ENCODE measurements at places on chromosomes 6 and 20.

- DNase-seq, result no peak
These were observed 40.1 kb upstream of the AKIRIN2 start for GRCh38 chr6:87742106-87742505.

GRCh38 chr20:41533537-41534136, 84.5 kb downstream of the CHD6 start:
- DNase-seq, result no peak

DNA sequence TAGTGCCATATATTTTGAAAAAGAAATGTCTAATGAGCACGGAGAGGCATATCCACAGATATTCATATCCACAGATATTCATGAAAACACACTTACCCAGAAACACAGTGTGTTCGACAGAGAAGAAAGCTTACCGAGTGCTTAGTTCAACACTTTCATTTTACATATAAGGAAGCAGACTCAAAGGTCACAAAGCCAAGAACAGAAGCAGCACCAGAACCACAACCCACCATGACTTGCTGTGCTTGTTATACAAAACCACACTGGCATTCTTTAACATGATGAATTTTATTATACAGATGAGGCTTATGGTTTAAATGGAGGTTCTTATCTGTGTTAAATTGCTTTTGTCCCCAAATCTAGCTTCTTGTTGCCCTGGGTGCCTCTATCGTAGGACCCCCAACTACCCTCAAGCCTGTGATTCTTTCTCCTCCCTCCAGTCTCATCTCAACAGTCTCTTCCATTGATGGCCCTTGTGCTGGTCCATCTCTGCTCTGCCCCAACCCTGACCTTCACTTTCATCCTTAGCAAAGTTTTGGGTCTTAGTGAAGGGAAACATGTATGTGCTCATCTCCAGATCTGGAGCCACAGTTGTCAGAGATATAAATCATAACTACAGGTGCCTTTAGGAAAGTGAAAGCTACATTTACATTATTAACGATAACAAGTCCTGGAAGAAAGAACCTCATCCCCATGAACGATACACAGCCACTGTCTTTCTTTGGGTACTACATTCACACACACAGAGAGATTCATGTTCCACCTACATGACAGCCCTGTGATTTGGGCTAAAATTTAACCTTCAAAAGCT, 40.0 kb downstream of the SF3B5 start:
- DNase-seq, result no peak

DNA sequence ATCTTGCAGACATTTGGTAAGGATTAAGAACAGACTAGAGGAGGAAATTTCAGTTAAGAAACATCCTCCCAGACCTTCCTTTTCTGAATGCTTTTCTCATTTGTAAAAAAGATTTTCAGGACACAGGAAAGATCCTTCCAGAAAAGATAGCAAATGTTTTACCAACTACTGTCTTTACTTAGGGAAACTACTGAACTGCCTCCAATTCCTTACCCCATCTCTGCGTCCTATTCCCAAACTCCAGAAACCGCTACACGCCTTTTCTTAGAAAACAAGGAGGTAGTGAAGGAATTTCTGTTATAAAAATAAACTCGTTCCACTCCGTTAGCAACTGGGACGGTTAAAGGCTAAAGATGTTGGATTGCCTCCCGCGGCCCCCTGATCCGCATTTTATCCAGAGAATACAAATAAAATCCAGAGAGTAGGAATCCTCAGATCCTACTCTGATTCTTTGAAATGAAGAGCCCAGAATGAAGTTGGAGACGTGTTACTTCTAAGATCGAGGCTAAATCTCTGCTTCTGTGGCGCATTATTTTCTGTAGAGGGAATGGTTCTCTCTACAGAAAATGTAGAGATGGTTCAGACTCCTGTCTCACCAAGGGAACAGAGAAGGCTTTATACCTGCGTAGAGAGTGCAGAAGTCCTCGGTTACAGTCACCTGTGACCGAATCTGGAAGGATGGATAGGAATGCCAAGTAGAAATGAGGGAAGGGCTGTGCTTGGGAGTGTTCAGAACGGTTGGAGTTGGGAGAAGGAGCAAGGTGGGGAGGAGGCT, 133.0 kb downstream of the GPX5 start:
- DNase-seq, result no peak

DNA sequence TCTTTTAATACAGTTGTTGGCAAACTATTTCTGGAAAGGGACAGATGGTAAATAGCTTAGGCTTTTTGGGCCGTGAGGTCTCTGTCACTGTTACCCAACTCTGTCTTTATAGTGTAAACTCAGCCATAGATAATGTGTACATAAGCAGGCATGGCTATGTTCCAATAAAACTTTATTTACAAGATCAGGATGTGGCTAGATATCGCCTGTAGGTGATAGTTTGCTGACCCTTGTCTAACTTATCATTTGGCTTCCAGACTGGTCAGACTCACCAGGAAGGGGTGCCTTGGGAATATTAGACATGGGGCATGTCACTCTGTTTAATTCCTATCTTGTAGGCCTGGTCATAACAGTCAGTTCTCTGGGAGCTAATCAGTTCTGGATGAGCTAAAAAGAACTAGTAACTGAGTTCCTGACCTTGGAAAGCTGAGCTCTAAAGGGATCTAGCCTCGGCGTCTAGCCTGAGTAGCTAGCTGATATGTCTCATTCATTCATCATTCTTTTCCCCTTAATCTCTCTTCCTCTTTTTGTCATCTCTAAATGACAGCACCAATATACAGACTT, 163.6 kb downstream of the SLC16A10 start:
- no peak for DNase-seq

GRCh38 chr20:32661820-32662528, 11.8 kb downstream of the C20orf203 start:
- DNase-seq, result no peak

DNA sequence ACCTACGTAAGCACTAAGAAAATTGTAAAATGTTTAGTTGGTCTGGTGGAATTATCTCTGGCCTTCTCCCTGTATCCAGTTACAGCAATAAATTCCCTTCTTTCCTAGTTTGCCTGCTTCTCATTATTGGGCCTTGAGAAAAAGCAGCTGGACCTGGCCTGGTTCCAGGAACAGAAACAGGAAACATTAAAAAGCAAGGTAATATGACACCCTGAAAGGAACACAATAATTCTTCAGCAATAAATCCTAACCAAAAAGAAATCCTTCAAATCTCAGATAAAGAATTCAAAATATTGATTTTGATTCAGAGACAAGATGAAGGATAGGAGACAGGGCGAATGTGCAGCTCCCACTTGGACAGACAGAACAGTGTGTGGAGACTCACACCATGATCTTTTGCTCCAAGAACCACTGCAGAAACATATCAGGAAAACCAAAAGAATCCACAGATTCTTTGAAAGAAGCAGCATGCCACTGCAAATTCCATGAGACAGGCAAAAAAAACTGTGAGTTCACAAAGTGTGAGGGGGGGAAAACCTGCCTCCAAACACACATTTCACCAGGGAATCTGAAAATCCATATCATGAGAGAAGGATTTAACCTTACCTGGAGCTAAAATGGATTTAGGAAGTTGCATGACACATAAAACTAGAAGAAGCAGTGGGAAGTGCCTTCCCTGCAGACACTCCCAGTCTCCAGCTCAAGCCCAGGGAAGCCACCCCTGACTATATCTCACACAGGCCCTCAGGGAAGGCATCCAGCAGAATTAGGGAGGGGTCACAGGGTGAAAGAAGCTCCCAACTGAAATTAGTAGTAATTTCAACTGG, 28.9 kb downstream of the TREM1 start:
- no peak for DNase-seq

GRCh38 chr20:8735674-8736073, 333.2 kb upstream of the PLCB4 start:
- no peak for DNase-seq

DNA sequence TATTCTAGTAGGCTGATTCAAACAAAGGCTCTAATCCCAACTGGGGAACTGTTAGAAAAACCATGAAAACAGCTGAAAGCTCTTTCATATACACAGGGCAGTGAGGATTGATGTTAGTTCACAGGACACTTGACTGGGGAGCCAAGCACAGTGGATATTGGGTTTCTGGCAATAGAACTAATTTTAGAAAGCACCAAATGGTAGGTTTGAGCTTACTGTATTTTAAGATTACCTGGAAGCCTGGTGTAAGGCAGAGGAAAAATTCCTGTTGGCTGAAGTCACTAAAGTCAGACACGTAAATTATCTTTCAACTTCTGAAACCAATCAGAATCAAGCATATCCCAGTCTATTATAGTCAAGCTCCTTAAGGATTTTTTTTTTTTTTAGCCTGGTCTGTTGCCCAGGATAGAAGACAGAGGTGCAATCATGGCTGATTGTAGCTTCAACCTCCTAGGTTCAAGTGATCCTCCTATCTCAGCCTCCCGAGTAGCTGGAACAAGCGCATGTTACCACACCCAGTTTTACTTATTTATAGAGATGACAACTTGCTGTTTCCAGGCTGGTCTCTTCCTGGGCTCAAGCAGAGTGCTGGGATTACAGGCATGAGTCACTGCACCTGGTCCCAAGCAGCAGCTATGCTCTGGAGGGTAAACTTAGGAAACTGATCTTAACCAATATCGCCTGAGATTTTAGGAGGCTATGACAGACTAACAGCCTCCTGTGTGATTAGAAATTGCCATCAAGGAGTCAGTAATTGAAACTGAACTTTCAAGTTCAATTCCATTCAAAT, 32.5 kb upstream of the SYNCRIP start:
- no peak for DNase-seq

GRCh38 chr20:38126932-38127621, 38.0 kb downstream of the TGM2 start:
- no peak for DNase-seq

GRCh38 chr6:22036275-22036674, 260.6 kb downstream of the PRL start:
- no peak for DNase-seq

DNA sequence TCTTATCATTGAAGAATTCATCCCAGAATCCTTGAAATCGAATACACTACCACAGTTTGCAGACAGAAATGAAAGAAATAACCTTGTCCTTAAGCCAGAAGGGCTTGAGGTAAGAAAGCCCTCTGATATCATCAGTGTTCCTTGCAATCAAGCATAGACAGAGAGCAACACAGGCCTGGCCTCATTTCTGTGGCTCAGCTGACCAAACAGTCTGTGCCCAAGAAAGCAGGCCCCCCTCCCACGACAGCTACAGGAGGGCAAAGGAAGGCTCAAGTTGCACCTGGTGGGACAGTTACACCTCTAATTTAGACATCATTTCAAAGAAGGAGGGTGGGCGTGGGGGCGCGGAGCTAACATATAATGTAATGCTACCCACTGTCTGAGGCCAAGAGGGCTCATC, 21.6 kb downstream of the KIF16B start:
- no peak for DNase-seq

DNA sequence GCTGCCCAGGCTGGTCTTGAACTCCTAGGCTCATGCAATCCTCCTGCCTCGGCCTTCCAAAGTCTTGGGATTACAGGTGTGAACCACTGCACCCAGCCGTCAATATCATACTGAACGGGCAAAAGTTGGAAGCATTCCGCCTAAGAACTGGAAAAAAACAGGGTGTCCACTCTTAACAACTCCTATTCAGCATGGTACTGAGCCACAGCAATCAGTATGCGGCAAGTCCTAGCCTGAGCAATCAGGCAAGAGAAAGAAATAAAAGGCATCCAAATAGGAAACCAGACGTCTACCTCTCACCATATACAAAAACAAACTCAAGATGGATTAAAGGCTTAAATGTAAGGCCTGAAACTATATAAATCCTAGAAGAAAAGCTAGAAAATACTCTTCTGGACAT, 83.1 kb downstream of the FKBP5 start:
- no peak for DNase-seq

- no peak for DNase-seq
These were observed 59.2 kb downstream of the RBM38 start for GRCh38 chr20:57450419-57450818.

DNA sequence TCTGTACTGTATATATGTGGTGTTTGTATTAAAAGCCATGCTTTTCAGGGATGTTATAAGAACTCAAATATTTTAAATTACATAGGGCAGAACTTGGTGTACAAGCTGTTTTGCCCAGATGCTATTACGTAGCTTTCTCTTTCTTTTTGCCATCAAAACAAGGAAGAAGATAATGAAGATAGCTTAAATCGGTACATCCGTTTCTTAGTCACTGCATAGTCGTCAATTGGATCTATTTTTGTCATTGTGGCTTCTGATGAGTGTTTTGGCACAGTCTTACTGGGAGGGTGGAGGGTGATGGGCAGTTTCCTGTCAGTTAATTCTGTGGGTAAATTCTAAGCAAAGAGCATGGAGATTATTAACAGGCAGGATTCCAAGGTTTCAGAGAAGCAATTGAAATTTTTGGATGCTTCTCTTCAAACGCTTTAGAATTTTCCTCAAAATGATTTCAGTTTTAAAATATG, 649.1 kb upstream of the GJE1 start:
- no peak for DNase-seq

GRCh38 chr6:158754738-158755137, 64.4 kb downstream of the EZR start:
- DNase-seq, result no peak

GRCh38 chr6:119157506-119157815, 79.0 kb upstream of the FAM184A start:
- DNase-seq, result no peak

Data from activated CD8-positive, alpha-beta memory T cell treated with anti-CD3 and anti-CD28 coated beads for 48 hours (primary cell).